ENCODE measurements at places on chromosomes 2 and 18.
A peak's percentile ranks its signal among the peaks of the same experiment; 100 is the strongest.

- DNase-seq: no peak
Observed at GRCh38 chr2:178767094-178768060, 39.8 kb downstream of the TTN start.

- no peak for DNase-seq
Observed at GRCh38 chr2:82790206-82791021, 1668.7 kb downstream of the SUCLG1 start.

- no peak for DNase-seq
Observed at GRCh38 chr2:150882751-150883612, 378.7 kb downstream of the RBM43 start.

GRCh38 chr2:48668992-48669391 is 51.3 kb downstream of the GTF2A1L start:
- no peak for DNase-seq

DNA sequence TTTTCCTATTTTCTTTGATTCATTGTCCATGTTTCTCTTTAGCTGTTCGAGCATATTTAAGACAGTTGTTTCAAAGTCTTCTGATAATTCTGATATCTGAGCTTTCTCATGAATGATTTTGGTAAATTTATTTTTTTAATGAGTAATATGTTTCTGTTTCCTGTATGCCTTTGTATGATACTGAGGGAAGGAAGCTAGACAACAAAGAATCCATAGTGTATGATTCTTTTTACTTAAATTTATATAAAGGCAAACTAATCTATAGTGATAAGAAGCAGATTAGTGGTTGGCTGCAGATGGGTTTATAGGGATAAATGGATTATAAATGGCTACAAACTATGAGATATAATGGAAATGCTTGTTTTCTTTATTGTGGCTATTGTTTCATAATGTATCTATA is 352.7 kb upstream of the CDH2 start:
- DNase-seq: no peak

DNA sequence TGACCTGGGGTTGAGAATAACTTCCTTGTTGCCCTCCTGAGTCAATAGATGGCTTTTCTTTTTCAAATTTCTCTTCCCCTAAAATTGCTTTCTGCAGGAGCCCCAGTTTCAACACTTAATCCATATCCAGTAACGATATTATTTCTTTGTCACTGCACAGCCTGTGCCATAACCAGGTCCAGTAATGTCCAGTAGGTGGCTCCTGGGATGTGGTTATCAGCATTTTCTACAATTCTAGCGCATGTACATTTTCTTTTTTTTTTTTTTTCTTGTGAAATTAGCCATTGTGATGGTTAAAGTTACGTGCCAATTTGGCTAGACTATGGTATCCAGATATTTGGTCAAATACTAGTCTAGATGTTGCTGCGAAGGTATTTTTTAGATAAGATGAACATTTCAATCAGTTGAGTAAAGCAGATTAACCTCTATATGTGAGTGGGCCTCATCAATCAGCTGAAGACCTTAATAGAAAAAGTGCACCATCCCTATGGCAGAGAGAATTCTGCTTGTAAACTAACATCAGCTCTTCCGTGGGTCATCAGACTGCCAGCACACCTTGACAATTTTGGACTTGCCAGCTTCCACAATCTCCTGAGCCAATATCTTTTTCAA is 72.9 kb upstream of the SCG2 start:
- DNase-seq: peak; percentile 7

DNA sequence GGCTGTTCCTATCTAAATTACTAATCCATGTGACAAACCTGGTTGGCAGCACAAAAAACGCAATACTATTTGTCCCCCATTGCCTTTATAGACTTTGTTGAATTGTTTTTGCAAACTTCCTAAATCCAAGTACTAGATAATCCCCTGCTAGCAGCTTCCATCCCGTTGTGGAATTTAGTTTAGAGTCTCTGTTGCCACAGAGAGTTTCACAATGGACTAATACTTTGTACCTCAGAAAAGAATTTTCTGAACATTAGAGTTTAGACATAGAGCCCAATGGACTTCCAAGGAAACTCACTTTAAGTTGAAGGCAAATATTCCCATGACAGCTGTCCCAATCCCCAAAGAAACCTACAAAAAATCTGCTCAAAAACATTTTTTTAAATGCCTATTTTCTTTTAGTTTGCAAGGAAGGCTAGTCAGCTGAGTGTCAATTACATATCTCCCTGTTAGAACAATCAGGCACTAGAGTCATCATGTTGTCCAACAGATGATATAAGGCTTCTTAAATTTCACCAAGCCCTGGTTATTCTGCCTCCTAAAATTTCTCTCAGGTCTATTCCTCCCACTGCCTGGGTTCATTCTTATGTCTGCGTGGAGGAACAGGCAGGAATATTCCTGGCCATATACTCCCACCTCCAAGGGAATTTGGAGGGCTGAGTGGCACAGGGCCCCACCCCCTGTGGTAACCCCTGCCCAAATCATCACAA is 27.2 kb downstream of the RNF152 start:
- no peak for DNase-seq
